ENCODE measurements at places on chromosomes 7 and 10. TPM values are rescaled to one million over a fixed set of nuclear protein-coding genes. Genes with fewer than 3 reads are reported as not detected.

The ORC5 gene
- total RNA-seq: 19.4 TPM

The HIPK2 gene
- total RNA-seq: 18.9 TPM

The ZNF25 gene
- 8.8 TPM for total RNA-seq

The BHLHA15 gene
- total RNA-seq: 0.67 TPM

The OR2A1 gene
- total RNA-seq: not detected

The DKK1 gene
- total RNA-seq: not detected

The FAM25A gene
- total RNA-seq: not detected

The OIT3 gene
- total RNA-seq: not detected

The ANKRD1 gene
- not detected for total RNA-seq

The IGFBP1 gene
- total RNA-seq: not detected

The INHBA gene
- total RNA-seq: not detected

The SNCG gene
- total RNA-seq: not detected

The SLC29A4 gene
- 0.45 TPM for total RNA-seq

The HTRA1 gene
- total RNA-seq: not detected

The VIPR2 gene
- 0.56 TPM for total RNA-seq

The CRTAC1 gene
- total RNA-seq: not detected

The HMX2 gene
- 0.43 TPM for total RNA-seq

The CHRM2 gene
- not detected for total RNA-seq

The PON3 gene
- not detected for total RNA-seq

The VAX1 gene
- total RNA-seq: not detected

The SYCE1 gene
- not detected for total RNA-seq

The GPR22 gene
- total RNA-seq: not detected

The MSS51 gene
- total RNA-seq: 2.1 TPM

The WBP1L gene
- total RNA-seq: 15.9 TPM

The CALML5 gene
- not detected for total RNA-seq

The TEX36 gene
- total RNA-seq: not detected

The TRIL gene
- total RNA-seq: not detected

The C10orf67 gene
- 0.07 TPM for total RNA-seq

The PARD3 gene
- total RNA-seq: 0.93 TPM

The CALCR gene
- not detected for total RNA-seq
